ENCODE measurements at places on chromosomes 4 and X.
A peak's percentile ranks its signal among the peaks of the same experiment; 100 is the strongest.

GRCh38 chrX:86421771-86422170 is 273.5 kb downstream of the DACH2 start:
- no peaks in the 10 kb centered on the region for H3K36me3 ChIP-seq
- DNase-seq = no peak
- no peaks in the 10 kb centered on the region for H3K27me3 ChIP-seq
- no peak overlapping the region for H3K27ac ChIP-seq

GRCh38 chrX:22686138-22686541 is 313.6 kb upstream of the DDX53 start:
- H3K36me3 ChIP-seq = no peaks in the 10 kb centered on the region
- H3K4me3 ChIP-seq = no peak overlapping the region
- DNase-seq = peak; percentile 19
- no peaks in the 10 kb centered on the region for H3K4me1 ChIP-seq

GRCh38 chrX:13000301-13000811 is 25.4 kb downstream of the TMSB4X start:
- H3K27me3 ChIP-seq = no peaks in the 10 kb centered on the region
- no peak overlapping the region for H3K27ac ChIP-seq
- H3K4me3 ChIP-seq = no peak overlapping the region
- no peak for DNase-seq
- no peaks in the 10 kb centered on the region for H3K36me3 ChIP-seq

DNA sequence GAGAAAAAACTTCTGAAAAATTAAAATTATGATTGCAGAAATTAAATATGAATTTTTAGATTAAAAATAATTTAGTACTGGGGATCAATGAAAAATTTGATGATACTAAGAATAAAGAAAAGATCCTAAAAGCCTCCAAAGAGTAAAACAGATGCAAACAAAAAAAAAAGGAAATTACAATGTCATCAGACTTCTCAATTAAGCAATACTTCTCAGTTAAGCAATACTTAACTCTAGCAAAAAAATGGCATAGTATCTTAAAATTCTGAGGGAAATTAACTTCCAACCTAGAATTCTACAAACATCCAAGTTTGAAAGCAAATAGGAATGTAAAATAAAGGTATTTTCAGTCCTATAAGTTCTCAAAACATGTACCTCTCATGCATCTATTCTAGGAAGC is 141.2 kb upstream of the INTU start:
- no peaks in the 10 kb centered on the region for H3K27me3 ChIP-seq
- DNase-seq = no peak
- H3K4me3 ChIP-seq = no peak overlapping the region

DNA sequence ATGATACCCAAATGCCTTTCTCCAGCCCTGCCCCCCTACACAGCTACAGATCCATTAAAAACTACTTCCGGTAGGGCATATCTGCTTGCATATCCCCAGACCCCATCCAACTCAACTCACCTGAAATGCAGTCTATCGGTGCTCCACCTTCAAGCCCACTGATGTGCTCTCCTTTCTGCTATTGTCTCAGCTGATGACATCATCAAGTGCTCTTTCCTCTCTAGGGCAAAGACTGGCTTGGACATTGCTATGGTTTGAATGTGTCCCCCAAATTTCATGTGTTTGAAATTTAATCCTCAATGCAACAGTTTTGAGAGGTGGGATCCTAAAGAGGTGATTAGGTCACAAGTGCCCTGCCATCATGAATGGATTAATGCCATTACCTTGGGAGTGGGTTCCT is 212.4 kb downstream of the RELL1 start:
- H3K27ac ChIP-seq = no peak overlapping the region
- no peaks in the 10 kb centered on the region for H3K4me1 ChIP-seq
- H3K4me3 ChIP-seq = no peak overlapping the region
- H3K36me3 ChIP-seq = no peaks in the 10 kb centered on the region

DNA sequence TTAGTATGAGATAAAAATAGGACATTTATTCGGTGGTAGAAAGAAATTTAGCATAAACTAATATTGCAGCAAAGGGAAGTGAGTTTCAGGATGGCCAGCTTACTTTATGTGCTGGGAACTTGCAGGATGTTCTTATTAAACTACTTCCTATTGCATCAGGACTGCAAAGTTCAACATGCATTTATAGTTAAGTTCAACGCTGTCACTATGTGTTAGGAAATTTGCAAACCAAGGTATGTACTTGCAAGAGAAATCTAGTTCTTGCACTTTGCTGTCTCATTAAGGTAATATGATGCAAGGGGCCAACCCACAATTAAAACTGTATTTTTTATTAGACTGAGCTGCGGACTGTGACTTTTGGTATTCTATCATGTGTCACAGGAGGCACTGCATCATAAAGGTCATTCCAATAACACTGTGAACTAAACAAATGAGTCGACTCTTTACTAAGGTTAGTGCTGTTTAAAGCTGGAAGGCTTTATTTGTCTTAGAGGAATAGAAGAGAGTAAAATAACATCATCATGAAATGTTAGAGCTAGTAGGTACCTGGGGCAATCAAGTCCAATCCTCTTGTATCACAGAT is 1525.7 kb upstream of the TENM3 start:
- no peaks in the 10 kb centered on the region for H3K27me3 ChIP-seq
- no peak for DNase-seq
- H3K4me3 ChIP-seq = no peak overlapping the region
- no peak overlapping the region for H3K27ac ChIP-seq

GRCh38 chr4:89344571-89344970 is 37.0 kb upstream of the GPRIN3 start:
- no peaks in the 10 kb centered on the region for H3K36me3 ChIP-seq
- H3K4me3 ChIP-seq = no peak overlapping the region
- H3K27ac ChIP-seq = no peak overlapping the region

All from adrenal gland (tissue), 19 donors.